ENCODE measurements at places on chromosomes 3 and 15.

DNA sequence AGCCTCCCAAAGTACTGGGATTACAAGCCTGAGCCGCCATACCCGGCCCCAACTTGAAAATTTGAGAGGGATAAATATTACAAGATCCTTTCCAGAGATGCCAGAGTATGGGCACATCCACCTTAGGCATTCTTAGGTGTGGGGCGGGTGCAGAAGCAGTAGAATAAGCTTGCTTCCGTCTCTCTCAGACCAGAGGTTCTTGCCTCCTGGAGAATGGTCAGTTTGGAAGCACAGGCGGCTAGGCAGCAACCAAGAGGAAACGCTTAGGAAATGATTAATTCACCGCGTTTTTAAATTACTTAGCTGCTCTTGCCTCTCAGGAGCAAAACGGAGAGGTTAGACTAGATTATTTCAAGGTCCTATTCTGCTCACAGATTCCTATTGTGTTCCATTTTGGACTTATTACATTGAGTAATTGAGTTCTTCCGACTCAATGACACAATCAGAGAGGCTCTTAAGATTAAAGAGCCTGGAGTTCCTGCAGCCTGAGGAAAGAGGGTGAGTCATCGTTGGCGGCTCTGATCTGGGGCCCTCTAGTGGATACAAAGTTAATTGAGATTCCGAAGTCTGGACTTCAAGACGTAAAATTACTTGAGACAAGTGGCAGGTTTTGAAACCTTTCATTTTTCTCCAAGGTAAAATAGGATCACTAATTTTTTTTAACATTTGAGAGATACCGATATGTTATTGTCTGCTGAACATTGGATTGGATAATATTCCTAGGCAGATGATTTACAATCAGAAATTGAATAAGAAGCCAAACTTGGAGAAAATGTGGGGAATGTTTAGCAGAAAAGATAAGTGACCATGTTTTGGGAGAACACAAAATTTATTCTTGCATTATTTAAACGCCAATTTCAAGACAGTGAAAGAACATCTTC is 5.8 kb upstream of the TOPAZ1 start:
- peak; percentile 11 for DNase-seq

- no peak for DNase-seq
Measured at GRCh38 chr3:119570229-119570628, 9.1 kb upstream of the ADPRH start.

DNA sequence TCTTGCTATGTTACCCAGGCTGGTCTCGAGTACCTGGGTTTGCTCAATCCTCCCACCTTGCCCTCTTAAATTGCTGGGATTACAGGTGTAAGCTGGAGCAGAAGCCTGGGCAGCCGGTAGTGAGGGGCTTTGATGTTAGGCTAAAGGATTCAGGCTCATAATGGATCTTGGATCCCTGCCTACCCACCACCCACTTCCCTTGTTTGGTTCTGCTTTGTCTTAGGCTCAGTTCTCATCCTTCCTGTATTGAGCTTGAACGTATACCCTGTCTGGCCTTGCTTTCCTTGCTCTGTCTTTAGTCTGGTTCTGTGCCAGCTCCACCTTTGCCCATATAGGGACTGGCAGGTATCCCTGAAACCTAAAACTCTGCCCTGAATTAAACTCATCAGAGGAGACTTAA is 1.7 kb downstream of the PPCDC start:
- no peak for DNase-seq

DNA sequence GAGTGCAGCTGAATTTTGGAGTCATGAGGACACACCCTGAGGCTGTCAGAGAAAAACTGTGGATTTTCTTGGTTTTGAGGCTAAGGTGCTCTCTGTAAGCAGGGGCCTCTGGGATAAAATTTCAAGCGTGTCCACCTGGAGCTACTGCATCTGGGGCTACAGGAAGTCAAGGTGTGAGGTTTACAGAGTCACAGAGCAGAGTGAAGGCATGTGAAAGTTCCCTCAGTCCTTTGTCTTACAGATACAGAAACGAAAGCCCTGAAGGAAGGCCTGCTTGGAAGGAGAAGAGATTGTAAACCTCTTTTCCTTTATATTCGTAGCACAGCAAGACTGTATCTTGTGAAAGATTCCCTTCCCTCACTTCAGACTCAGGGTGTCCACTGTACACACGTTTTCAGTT is 138.6 kb downstream of the OPA1 start:
- no peak for DNase-seq

DNA sequence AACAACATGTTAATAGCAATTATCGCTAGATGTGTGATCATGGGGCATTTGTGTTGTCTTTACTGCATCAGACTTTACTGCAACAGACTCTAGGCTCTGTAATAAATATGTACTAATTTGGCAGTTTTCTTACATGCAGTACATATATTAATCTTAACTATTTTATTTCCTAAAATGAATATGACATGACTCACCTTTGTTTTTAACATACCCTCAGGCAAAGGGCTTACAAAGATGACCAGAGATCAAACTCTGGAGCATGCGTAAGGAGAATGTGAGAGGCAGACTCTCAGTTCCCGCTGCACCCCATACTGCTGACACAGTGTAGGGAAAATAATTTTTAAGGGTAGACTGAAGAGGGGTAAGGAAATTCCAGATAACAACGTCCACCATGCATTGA is 7.2 kb upstream of the FAM174B start:
- DNase-seq, result no peak

- DNase-seq, result no peak
Measured at GRCh38 chr3:17935222-17935621, 192.8 kb upstream of the TBC1D5 start.

- no peak for DNase-seq
Measured at GRCh38 chr3:71177375-71177774, 406.2 kb downstream of the FOXP1 start.

DNA sequence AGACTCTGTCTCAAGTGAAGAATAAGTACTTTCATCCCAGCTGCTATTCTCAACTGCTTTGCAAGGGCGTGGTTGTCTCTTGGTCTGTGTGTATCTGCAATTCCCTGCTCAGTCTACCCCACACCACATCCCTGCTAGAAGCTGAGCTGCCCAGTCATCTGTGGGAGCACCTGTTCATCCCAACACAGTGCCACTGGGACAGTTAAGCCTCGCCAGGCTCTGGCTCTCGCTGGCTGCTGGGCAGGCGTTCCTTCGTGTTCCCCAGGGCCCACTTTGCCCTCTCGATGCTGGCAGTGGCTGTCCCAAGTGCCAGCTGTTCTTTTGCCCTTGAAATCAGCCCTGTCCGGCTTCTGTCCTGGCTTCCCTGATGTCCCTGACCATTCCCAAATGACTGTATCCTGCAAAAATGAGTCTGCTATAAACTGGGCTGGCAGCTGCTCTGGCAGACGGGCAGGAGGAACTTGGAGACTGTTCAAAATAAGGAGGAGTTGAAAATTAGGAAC is 91.6 kb upstream of the KLHL25 start:
- peak; percentile 71 for DNase-seq

DNA sequence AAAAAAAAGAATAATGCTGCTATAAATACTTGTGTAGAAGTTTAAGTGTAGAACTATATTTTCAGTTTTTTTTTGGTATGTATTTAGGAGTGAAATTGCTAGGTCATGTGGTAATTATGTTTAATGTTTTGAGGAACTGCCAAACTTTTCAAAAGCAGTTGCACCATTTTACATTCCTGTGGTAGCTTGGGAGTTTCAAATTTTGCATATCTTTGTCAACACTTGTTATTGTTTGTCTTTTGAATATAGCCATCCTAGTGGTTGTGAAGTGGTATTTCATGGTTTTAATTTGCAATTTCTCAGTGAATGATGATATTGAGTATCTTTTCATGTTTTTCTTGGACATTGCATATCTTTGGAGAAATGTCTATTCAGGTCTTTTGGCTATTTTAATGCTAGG is 30.4 kb downstream of the SKIL start:
- DNase-seq, result no peak

DNA sequence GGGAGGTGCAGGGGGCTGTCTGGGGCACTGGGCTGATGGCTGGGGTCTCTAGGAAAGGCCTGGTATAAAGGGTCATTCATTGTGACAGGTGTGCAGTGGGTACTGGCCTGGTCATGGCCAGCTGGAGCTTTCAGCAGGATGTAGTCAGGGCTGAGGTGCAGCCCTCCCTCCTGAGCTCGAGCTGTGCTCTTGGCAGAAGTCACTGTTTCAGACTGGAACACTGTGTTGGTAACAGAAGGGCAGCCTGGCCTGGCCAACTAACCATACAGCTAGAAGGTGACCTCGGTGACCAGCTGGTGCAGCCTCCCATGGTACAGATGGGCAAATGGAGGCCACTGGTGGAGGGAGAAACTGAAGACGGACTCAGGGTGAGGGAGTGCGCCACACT is 34.4 kb upstream of the LCTL start:
- no peak for DNase-seq

GRCh38 chr3:139238281-139239030 is 105.4 kb upstream of the MRPS22 start:
- DNase-seq, result no peak

- DNase-seq, result no peak
Measured at GRCh38 chr3:122094125-122094524, 39.0 kb downstream of the CD86 start.

- DNase-seq, result peak; percentile 89
Measured at GRCh38 chr15:85497172-85497569, 116.8 kb downstream of the AKAP13 start.

- DNase-seq, result peak; percentile 2
Measured at GRCh38 chr3:180855364-180855763, 57.1 kb upstream of the FXR1 start.

- DNase-seq, result no peak
Measured at GRCh38 chr15:77546050-77546501, 86.6 kb downstream of the LINGO1 start.

DNA sequence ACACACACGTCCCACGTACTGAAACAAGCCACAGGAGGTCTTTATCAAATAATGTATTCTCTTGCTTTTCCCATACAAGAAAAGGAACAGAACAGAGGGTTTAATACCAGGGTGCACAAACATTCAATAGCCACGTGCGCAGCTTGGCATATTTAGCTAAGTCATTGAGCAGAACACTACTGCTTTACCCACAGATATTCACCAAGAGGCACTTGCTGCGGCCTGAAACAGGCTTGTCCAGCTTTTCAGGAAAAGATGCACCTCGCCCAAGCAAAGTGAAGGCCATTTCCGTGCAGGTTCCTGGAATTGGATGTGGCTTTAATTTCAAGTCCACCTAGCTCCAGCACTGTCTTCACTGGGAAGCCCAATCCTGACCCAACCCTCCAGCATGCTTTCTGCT is 17.6 kb downstream of the ZDHHC3 start:
- DNase-seq, result no peak

- DNase-seq, result peak; percentile 82
Measured at GRCh38 chr15:67720556-67721175, 104.6 kb upstream of the SKOR1 start.

DNA sequence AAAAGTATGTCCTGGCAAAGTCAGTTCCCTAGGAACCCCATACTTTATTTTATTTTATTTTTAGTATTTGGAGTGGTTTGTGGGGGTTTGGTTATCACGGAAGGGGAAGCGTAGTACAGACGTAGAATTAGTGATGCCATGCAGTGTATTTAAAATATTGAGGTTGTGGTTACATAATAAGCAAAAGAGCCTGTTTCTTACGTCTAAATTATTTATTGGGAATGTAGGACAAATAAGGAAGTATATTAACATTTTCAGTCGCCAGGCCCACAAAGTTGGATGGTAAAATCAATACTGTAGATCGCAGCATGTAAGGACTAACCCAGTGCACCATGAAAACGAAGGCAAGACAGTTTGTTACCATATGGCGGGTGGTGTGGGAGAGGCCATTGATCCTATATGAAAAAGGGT is 558 bp downstream of the DTWD1 start:
- DNase-seq, result peak; percentile 58

DNA sequence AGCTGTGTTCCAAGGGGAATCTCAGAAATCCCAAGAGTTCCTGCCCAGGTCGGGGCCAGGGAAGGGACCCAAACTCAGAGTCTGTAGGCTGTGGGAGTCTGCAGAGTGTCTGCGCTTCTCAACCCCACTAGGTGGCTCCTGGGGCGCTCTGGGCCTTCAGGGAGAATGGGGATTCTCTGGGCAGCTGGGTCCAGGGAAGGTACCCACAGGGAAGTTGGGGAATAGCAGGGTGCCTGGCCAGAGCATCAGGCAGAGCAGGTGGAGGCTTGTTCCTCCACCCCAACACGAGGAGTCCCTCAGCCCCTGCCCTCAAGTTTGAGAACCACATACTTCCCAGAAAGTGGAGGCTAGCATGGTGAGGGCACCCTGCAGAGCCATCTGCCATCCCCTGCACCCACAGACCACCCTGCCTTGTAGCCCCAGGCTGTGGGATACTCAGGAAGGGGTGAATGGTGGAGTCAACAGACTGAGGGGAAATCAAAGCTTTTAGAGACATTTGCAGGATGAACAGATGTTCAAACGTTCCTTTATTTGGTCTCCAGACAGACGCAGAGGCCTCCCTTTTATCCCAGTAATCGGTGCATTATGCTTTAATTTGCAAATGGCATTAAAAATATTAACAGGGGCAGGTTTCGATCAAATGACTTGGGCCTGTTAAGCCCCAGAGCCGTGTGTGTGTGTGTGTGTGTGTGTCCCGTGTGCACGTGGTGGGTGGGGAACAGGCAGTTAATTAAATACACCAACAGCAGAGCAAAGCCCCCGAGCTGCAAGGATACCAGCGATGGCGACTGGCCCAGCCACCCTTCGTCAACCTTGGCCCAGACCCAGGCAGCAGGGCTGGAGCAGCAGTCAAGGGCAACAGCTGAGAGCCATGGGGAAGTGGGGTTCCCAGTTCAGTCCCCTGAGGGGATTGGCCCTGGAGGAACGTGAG is 57.7 kb downstream of the DNAJB8 start:
- DNase-seq, result no peak

DNA sequence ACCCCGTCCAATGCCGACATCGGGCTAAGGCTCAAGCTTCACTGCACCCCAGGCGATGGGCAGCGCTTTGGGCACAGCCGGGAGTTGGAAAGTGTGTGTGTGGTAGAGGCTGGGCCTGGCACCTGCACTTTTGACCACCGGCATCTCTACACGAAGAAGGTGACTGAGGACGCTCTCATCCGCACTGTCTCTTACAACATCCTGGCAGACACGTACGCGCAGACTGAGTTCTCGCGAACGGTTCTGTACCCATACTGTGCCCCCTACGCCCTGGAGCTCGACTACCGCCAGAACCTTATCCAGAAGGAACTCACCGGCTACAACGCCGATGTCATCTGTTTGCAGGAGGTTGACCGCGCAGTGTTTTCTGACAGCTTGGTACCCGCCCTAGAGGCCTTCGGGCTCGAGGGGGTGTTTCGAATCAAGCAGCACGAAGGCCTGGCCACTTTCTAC is 1.0 kb downstream of the PDE12 start:
- DNase-seq, result peak; percentile 22

GRCh38 chr15:51403072-51403878 is 61.8 kb downstream of the GLDN start:
- peak; percentile 50 for DNase-seq

- DNase-seq, result peak; percentile 50
Measured at GRCh38 chr15:96331945-96332636, 1.6 kb downstream of the NR2F2 start.

- no peak for DNase-seq
Measured at GRCh38 chr15:46901001-46901400, 816.3 kb upstream of the SEMA6D start.

All from NCI-H526 treated with DMSO at 0.1 percent for 48 hours (cell line).